BE2C (cell line): ENCODE measurements at places on chromosomes 5 and 9.

- DNase-seq = peak; percentile 79
These were observed 54.9 kb downstream of the COL15A1 start for GRCh38 chr9:98998441-98999151.

- no peak for DNase-seq
These were observed 1.5 kb downstream of the CATSPER3 start for GRCh38 chr5:134969166-134969565.

DNA sequence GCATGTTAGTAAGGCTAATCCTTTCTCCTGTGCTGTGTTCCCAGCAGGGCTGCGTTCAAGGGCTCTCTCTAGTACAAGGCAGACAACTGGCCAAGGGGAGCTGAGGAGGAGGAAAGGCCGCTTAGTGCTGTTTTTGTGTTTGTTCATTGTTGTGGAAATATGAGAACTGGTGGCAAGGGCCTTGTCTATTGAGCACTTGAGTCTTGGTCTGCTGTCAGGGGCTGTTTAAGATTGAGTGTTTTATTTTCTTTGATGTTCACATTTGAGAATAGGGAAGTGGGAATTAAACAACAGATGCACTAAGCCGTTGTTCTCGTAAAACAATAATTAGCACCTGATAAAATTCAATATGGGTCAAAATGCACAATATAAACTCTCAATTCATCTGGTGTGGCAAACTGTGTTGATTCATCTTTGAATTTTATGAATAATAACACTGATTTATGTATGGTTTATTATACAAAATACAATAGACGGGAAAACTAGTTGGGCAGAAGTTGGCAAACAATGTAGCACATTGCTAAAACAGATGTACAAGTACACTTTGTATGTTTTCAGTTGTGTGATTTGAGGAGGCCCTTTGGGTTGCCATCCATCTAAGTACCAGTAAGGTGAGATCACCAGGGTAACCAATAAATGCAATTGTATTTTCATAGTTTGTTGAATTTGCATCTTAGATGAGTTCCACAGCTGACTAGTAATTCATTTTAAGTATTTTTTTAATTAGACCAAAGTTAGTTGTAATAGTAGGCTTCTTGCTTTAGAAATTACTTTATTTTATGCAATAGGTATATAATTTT lies 97.6 kb upstream of the GRHPR start:
- peak; percentile 12 for DNase-seq

GRCh38 chr5:169964246-169964645 lies 16.0 kb downstream of the INSYN2B start:
- DNase-seq = no peak

DNA sequence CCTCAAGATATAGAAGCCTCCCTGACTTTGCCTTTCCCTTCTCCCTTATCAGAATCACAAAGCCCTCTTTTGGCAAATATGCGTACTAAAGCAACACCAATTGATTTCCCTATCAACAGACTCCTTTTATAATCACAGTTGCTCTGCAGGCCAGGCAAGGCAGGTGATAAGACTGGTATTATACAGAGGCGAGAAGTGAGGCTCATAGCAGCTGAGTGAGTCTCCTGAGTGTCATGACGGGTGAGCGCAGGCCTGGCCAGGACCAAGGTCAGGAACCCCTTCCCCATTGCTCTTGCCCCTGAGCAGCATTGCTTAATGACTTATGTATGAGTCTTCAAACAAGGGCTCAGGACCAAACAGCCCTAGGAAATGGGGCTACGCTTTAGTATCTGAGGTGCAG lies 70.8 kb downstream of the FBXO38 start:
- no peak for DNase-seq

DNA sequence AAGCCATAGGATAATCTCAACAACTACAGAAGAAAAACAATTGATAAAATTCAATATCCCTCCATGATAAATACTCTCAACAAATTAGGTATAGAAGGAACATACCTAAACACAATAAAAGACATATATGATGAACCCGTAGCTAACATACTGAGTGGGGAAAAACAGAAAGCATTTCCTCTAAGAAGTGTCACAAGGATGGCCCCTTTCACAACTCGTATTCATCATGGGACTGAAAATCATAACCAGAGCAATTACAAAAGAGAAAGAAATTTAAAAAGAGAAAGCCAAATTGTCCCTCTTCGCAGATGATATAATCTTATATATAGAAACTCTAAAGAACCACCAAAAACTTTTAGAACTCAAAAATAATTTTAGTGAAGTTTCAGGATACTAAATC lies 146.3 kb upstream of the RGMB start:
- no peak for DNase-seq

DNA sequence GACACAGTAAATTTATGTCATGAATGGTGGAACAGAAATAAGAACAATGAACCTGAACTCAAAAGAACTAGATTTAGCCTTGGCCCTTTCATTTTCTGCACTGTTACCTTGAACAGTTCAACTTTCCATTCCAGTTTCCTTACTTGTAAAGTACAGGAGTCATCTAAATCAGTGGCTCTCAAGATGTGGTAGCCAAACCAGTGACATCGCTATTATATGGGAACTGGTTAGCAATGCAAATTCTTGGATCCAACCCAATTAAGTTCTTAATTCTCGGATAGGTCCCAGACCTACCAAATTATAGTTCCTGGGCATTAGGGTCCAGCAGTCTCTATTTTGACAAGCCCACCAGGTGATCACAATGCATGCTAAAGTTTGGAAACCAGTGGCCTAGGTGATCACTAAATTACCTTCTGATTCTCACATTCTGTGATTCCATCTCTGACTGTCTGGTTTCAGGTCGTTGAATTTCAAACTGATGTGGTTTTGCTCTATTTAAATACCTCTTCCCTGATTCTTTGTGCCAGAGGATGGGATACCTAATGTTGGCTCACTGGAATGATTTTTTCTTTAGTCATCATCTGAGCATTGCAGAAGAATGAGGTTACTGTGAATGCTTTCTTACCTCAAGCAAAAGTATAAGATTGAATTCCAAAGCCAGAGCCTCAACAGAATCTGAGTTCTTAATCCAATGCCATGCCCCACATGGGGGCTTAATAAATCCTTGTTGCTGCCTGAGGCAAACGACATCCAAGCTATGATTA lies 253.8 kb downstream of the ENC1 start:
- DNase-seq = no peak

- DNase-seq = no peak
These were observed 7.8 kb downstream of the FST start for GRCh38 chr5:53488195-53488722.

GRCh38 chr5:10229306-10230048 lies 20.2 kb downstream of the ATPSCKMT start:
- DNase-seq = no peak

DNA sequence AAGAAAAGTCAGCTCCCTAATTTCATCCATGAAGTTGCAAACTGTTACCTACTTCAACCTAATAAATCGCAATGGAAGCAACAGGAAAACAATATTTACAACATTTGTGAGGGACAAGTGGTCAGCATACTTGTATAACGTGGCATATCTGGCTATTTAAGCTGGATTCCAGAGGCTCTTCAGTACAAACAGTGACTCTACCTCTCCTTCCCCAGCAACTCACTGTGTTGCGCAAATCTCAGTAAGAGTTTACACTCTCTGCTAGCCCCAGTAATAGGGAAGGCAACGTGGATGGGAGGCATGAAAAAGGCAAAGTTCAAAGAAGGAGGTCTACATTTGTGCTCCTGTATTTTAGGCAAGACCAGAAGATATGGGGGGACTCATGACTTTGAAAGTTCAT lies 18.9 kb upstream of the SEMA5A start:
- DNase-seq = no peak

DNA sequence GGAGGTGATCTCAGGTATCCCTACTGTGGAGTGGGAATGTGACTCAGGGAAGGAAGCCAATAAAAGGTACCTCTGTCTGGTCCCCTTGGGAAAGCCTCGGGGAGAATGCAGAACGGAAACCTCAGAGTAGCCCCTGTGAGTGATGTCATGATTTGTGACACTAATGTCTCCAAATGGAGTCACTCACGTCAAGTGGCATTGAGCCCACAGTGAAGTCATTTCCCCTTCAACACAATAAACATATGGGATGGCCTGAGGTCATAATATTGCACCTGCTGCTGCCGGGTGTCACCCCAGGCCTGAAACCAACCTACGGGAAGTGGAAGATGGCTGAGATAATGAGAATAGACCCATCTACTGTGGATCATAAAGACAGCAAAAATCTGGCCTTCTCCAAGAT lies 75.9 kb upstream of the GOLM1 start:
- no peak for DNase-seq

- no peak for DNase-seq
These were observed 8.1 kb downstream of the EPB41L4B start for GRCh38 chr9:109312783-109313182.

DNA sequence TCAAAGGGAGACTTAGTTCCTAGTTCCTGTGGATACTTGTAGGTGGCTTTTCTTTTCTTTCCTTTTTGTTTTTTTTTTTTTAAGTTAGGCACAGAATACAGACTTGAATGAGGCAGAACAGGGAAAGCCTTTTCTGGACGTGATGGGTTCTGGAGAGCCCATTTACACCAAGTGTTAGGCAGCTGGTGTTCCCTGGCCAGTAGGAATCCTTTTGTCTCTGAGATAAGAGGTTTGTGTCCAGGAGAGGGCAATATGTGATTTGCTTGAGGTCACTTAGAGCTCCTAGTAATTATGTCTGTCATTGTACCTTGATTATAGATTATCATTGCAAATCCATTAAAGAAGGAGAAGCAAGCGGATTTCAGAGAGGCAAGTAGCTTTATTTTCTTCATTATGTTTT lies 9.1 kb downstream of the MEGF10 start:
- DNase-seq = no peak

- no peak for DNase-seq
These were observed 194.5 kb upstream of the DAB2 start for GRCh38 chr5:39619168-39619818.

DNA sequence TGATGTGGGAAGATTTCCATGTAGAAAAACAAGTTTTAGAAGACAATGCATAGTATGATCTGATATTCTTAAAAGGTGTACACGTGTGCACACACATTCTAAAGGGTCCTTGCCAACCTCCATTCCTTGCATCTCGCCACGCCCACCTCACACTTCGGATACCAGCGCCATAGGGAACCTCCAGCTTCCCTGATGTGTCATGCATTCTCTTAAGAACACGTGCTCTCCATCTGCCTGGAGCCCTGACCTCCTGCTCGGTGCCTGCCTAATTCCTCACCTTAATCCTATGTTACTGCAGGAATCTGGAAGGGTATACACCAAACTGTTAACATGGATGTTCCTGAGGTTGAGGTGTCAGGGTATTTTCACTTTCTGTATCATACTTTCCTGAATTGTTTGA lies 63.1 kb downstream of the PTCD2 start:
- no peak for DNase-seq

DNA sequence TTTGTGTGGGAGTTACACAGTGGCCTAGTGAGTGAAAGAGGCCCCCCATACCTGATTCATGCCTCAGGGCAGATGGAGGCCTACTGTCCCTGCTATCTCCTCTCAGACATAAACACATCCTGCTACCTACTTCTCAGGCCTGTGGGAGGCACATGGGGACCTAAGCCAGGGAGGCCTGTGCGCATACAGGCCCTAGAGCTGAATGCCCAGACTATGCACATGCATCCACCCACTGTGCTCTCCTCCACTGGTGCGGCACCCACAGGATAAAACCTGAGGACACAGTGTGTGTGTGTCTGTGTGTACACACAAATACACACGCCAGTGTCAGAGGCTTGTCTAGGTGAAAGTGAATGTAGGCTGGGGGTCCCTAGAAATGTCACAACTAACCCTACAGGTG lies 1.4 kb downstream of the PAX5 start:
- DNase-seq = no peak
